Neural progenitor cell (in vitro differentiated cells): ENCODE measurements at places on chromosomes 12 and 14. TPM values are rescaled to one million over a fixed set of nuclear protein-coding genes. Genes with fewer than 3 reads are reported as not detected.

- no peak for DNase-seq
- no peaks in the 10 kb centered on the region for H3K4me1 ChIP-seq
- H3K36me3 ChIP-seq: no peaks in the 10 kb centered on the region
- no peaks in the 10 kb centered on the region for H3K27me3 ChIP-seq
- no peak overlapping the region for H3K4me3 ChIP-seq
Observed at GRCh38 chr12:25578411-25579143, 25.5 kb upstream of the LMNTD1 start.

Gene RNASE7
- not detected in 2 replicates for total RNA-seq

DNA sequence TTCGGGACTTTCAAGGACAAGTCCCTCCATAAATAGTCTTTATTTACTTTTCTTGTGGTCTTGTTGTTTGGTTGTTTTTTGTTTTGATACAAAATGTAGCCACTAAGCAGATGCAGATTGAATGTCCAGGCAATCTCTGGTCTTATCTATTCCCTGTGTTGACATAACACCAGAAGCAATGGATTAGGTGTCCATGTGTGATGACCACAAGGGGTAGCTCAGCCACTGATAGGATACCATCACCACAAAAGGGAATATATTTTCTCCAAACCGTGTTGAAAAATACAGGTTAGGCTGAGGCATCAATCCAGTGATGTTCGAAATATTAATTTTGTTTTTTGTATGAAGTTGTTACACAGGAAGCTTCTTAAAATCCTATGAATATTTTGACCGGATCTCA is 196.3 kb downstream of the EPS8 start:
- no peak overlapping the region for H3K27ac ChIP-seq
- no peak overlapping the region for H3K4me3 ChIP-seq
- DNase-seq: no peak
- no peaks in the 10 kb centered on the region for H3K36me3 ChIP-seq
- peaks cover 4% of the 10 kb centered on the region for H3K4me1 ChIP-seq

DNA sequence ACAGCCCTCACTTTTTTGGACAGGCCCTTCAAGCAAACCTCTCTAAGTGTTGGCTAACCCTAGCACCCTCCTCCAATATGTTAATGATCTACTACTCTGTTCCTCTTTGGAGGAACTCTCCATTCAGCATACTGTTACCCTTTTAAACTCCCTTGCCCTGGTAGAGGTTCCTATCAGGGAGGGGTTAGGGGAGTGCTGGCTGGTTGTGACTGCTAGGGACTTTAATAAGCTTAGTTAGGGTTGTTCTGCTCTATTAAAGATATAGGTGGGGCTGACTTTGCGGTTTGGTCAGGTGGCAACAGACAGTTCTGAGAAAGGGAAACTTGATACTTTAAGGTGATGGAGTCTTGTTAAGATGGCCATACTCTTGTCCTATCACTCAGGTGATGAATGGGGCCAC is 301.5 kb upstream of the FBXO33 start:
- no peaks in the 10 kb centered on the region for H3K27me3 ChIP-seq
- no peak overlapping the region for H3K27ac ChIP-seq
- H3K36me3 ChIP-seq: peaks cover 3% of the 10 kb centered on the region
- no peak overlapping the region for H3K4me3 ChIP-seq
- no peak for DNase-seq

DNA sequence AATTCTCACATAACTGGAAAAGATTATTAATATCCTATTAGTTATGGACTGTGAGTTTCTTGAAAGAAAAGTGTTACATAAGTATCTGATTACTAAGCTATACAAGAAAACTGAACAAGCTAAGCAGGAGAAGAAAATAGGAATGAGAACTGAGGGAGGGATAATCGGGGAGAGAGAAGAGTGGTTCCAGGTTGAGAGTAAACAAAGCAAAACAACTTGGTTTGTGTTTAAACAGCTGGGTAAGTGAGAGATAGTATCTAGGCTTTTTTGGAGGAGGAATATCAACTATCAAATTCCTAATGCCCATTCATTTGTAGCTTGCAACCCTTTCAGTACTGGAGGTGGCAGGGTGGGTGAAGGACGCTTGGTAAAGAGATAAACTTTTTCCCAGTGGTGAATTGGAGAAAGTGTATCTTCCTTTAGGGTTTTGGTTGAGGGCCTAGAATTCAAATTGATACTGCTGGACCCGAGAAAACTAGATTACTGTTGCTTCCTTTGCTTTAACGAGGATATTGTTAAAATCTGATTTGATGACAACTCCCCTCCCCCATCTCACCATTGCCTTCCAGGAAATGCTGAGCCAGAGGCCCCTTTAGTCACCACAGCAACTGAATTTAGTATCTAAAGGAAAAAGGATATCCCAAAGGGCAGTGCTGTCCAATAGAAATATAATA is 2.0 kb upstream of the SLC2A3 start:
- DNase-seq: no peak
- H3K27ac ChIP-seq: no peak overlapping the region
- H3K4me3 ChIP-seq: no peak overlapping the region
- peaks cover under 1% of the 10 kb centered on the region for H3K36me3 ChIP-seq
- peaks cover 13% of the 10 kb centered on the region for H3K4me1 ChIP-seq
